Activated CD4-positive, alpha-beta T cell treated with anti-CD3 and anti-CD28 coated beads for 36 hours (primary cell): ENCODE measurements at places on chromosomes 1 and 21. TPM values are rescaled to one million over a fixed set of nuclear protein-coding genes. Genes with fewer than 3 reads are reported as not detected.
A peak's percentile ranks its signal among the peaks of the same experiment; 100 is the strongest.

DNA sequence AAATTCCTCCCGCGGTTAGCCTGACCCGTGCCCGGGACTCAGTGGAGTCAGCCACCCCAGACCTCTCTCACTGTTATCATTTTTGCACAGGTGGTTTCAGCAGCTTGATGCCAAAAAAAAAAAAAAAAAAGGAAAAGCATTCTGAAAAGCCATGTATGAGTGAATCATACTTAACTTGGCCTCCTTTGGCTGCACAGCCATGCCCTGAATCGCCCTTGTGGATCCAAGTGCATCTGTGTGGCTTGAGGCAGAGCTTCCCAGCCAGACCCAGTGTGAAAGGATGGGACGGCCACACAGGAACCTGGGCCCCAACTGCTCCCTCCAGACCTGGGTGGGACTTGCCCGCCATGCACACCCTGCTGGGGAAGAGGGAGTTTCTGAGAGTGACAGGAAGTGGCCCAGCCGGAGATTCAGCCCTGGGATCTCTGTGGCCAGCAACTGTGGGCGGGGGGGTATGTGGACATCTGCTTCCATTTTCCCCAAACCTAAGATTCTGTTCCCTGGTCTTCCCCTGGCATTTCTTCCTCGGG lies 8.6 kb downstream of the YBEY start:
- no peak for DNase-seq

Gene CLCNKA
- total RNA-seq = not detected

GRCh38 chr1:59481881-59482505 lies 185.1 kb downstream of the FGGY start:
- DNase-seq = no peak

DNA sequence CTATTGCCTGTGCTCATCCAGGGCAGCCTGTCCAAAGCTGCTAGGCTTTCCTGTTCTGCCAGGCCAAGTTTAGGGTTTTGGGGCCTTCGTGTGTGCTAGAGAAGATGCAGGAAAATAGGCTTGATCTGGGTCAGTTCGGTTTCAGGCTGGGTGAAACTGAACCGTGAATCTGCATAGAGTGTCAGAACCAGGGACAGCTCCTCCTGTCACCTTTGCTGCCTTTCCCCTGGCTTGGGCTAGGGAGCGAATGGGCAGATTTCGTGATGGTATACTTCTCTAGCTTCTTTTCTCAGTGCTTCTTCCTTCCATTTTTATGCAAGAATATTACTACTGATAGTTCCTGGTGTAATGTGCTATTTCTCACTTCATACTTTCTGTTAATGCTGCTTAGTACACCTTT lies 6.0 kb upstream of the AGO1 start:
- peak; percentile 16 for DNase-seq

Gene AVPR1B
- total RNA-seq = not detected

- DNase-seq = no peak
Measured at GRCh38 chr1:14689996-14690615, 91.6 kb downstream of the KAZN start.

GRCh38 chr1:169473347-169473746 lies 12.4 kb downstream of the SLC19A2 start:
- no peak for DNase-seq

GRCh38 chr1:205962821-205963221 lies 19.6 kb upstream of the SLC26A9 start:
- DNase-seq = no peak

GRCh38 chr1:198833706-198834503 lies 195.1 kb downstream of the PTPRC start:
- DNase-seq = no peak

- DNase-seq = no peak
Measured at GRCh38 chr1:25555753-25556092, 12.3 kb downstream of the LDLRAP1 start.

Gene CCNL2
- total RNA-seq = 73.6 TPM

Gene RORC
- 3.9 TPM for total RNA-seq

DNA sequence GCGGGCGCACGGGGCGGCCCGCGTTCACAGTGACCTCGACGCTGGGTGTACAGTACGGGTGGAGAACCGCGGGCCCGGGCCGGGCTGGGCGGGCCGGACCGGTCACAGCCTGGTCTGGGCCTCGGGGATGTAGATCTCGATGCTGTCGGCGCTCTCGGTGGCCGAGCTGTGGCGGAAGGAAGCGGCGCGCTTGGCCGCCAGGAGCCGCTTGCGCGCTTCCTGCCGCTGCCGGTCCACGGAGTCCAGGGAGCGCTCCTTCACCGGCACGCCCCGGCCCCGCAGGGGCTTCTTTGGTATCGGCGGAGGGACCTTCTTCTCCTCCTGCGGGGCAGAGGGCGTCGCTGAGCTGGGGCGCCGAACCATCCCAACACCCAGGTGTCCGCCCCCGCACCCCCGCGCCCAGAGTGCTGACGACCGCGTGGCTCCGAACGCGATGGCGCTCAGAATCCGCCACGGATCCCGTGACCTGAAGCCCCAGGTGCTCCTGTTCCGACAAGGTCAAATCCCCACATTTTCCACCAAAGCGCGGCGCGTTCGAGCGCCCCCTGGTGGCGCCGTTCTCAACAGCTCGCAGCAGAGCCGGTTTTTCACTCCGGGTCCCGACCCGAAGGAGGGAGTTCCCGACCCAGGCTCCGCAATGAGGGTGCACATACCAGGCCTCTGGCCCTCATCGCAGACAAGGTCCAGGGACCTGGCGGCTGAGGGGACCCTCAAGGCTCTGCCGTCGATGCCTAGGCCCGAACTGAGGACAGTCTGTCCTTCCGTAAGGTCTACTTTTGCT lies 6.6 kb upstream of the SMIM12 start:
- peak; percentile 95 for DNase-seq

DNA sequence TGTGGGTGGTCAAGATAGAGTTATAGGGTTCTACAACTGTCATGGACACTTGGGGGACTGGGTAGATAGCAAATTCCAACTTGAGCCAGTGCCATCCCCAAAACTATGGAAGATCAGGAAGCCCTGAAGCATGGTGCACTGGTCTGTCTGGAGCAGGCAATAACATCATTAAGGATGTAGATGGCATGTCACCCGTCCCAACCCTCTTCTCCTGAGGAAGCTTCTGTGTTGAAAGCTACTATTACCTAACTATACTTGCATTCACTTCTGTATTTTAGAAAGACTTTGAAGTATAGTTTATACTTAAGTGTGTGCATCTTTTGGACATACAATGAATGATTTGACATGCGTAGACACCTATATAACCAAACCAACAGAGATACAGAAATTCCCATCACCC lies 32.9 kb downstream of the RABIF start:
- no peak for DNase-seq

Gene CELA2A
- total RNA-seq = not detected

- peak; percentile 57 for DNase-seq
Measured at GRCh38 chr1:7942214-7942921, 1.7 kb upstream of the TNFRSF9 start.

DNA sequence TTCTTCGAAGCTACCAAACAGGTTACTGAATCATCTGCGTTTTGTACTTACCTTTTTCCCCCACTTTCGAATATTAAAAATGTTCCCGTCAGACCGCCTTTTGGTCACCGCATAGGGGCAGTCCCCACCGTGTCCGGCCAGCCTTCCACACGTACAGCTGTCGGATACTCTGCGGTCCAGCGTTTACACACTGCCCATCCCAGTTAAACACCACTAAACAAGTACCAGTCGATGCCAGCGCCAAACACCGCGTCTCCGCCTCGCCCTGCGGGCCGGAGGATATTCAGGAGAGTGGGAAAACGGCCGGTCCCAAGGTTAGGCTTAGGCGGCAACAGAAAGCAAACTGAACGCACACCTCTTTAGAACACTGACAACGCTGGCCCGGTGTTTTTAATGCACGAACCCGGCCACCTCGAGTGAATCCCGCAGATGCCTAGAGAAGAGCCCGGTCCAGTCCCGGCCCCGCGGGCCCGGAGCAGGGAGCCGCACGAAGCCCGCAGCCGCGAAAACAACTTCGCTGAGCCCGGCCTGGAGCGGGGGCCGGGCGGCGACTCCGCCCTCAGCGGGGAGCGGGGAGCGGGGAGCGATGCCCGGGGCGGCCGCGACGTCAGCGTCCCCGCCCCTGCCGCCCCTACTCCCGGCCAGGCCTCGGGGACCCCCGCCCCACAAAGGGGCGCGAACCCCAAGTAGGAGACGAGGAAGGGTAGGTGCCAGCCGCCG lies 730 bp upstream of the PHF13 start:
- DNase-seq = no peak

Gene NBPF4
- total RNA-seq = 0.21 TPM

DNA sequence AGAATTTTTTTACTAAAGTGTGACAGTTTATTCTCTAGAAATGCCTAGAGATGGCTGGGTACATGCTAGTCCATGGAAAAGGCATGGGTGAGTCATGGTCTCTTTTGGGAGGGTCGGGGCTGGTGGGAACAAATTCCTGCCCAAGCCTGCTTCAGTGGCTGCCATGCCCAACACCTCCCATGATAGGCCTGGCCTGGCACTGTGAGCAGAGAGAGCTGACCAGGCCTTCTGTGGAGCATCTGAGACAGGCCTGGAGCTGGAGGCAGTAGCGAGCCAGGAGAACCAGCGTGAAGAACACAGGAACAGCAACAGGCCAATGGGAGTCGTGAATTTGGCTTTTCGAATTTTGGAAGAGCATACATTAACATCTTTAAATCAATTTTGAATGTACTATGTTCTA lies 209.2 kb downstream of the SDCCAG8 start:
- no peak for DNase-seq

DNA sequence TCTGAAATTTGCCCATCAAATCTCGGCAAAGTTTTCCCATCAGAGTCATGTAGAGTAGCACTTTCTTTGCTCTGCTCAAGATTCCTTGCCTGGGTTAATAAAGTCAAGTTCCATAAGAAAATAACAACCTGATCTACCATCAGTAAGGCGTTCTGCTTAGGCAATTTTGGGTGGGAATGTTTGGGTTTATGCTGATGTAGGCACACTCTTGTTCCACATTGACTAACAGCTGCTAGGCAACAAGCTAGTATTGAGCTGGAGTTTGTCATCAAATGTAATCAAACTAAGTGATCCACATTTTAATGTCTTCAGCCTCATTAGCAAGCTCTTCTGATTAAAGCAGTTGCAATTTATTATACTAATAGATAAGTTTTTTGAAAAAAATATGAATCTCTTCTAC lies 12.1 kb upstream of the HMCN1 start:
- DNase-seq = no peak

- DNase-seq = peak; percentile 13
Measured at GRCh38 chr1:55088413-55088812, 49.1 kb downstream of the PCSK9 start.
